ENCODE measurements at places on chromosomes 5 and 9. TPM values are rescaled to one million over a fixed set of nuclear protein-coding genes. Genes with fewer than 3 reads are reported as not detected.
A peak's percentile ranks its signal among the peaks of the same experiment; 100 is the strongest.

- no peak overlapping the region for H3K4me3 ChIP-seq
- H3K4me1 ChIP-seq: no peaks in the 10 kb centered on the region
Observed at GRCh38 chr5:21581508-21581907, 1271.6 kb downstream of the CDH12 start.

PTGES gene
- 3.7 TPM for polyA plus RNA-seq

- DNase-seq: no peak
- H3K27ac ChIP-seq: peak overlapping the region; percentile 93
- H3K27me3 ChIP-seq: no peaks in the 10 kb centered on the region
- peaks cover 92% of the 10 kb centered on the region for H3K4me1 ChIP-seq
Observed at GRCh38 chr5:140341591-140341990, 4.8 kb downstream of the HBEGF start.

GRCh38 chr5:74993743-74994142 is 58.6 kb downstream of the GCNT4 start:
- no peak overlapping the region for H3K4me3 ChIP-seq
- no peaks in the 10 kb centered on the region for H3K27me3 ChIP-seq
- DNase-seq: no peak
- no peak overlapping the region for H3K27ac ChIP-seq

DNA sequence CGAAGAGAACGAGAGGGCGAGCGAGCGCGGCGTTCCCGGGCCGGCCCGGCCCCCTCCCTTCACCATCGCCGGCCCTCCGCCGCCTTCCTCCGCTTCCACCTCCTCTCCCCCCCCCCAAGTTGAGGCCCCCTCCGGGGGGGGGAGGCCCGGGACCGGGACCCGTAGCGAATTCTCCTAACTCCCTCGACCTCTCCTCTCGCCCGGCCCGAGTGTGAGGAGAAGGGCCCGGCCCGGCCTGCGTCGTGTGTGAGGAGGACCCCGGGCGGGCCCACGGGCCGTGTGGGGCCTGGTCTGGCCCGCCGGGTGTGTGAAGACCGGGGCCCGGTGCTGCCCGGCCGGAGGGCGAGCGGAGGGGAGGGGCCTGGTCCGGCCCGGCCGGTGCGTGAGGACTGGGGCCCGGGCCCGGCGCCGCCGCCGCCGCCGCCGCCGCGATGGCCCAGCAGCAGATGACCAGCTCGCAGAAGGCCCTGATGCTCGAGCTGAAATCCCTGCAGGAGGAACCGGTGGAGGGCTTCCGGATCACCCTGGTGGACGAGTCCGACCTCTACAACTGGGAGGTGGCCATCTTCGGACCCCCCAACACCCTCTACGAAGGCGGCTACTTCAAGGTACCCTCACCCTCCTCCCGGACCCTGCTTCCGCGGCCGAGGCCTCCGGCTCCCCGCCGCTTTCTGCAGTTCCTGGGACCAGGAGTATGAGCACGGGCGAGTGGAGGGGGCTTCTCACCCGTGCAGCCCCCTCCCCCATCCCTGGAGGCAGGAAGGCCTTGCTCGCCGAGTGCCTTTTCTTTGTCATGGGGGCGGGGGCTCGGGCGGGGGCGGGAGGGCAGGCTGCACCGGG is 587 bp downstream of the UBE2R2 start:
- peak; percentile 49 for DNase-seq
- H3K4me3 ChIP-seq: peak overlapping the region; percentile 87
- peak overlapping the region; percentile 100 for H3K27ac ChIP-seq
- peaks cover 74% of the 10 kb centered on the region for H3K4me1 ChIP-seq
- H3K36me3 ChIP-seq: no peaks in the 10 kb centered on the region

DNA sequence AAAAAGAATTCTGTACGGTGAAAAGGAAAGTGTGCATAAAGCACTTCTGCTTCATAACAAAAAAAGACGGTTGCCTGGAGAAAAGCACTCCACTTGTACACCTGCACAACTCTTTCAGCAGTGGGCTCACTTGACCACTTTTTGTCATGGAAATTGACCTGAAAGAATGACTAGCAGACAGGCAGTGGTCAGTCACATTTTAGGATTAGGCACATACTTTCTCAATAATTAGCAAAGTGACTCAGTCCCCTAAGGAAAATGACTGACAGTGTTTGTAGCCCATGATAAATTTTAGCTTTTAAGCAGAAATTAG is 169.3 kb downstream of the FANCC start:
- no peak for DNase-seq
- H3K4me1 ChIP-seq: no peaks in the 10 kb centered on the region
- H3K27ac ChIP-seq: no peak overlapping the region
- no peaks in the 10 kb centered on the region for H3K27me3 ChIP-seq
- H3K4me3 ChIP-seq: no peak overlapping the region
- no peaks in the 10 kb centered on the region for H3K36me3 ChIP-seq

MEF2C gene
- polyA plus RNA-seq: 3.0 TPM

DNA sequence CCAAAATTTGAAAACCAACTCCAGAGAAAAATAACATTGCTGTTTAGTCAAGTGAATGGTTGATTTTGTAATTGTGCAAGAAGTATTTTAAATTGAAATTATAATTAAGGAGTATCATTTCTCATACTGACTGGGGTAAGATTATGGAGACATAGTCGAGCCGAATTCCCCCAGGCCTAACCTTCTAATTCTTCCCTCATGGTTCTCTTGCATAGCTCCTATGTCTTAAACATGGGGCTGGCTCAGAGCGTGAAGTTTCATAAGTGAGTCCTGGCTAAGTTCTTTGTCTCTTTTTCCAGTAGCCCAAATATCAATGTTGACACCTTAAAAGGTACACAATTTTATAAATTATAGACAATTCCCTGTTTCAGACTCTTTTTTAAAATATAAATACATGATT is 46.7 kb upstream of the ANXA1 start:
- no peak overlapping the region for H3K4me3 ChIP-seq
- no peaks in the 10 kb centered on the region for H3K36me3 ChIP-seq
- H3K27ac ChIP-seq: no peak overlapping the region

- H3K27me3 ChIP-seq: no peaks in the 10 kb centered on the region
- H3K27ac ChIP-seq: peak overlapping the region; percentile 98
- DNase-seq: peak; percentile 89
- H3K36me3 ChIP-seq: peaks cover 14% of the 10 kb centered on the region
- peak overlapping the region; percentile 78 for H3K4me3 ChIP-seq
- H3K4me1 ChIP-seq: peaks cover 42% of the 10 kb centered on the region
Observed at GRCh38 chr5:43065948-43066798, 26.1 kb upstream of the ANXA2R start.

DNA sequence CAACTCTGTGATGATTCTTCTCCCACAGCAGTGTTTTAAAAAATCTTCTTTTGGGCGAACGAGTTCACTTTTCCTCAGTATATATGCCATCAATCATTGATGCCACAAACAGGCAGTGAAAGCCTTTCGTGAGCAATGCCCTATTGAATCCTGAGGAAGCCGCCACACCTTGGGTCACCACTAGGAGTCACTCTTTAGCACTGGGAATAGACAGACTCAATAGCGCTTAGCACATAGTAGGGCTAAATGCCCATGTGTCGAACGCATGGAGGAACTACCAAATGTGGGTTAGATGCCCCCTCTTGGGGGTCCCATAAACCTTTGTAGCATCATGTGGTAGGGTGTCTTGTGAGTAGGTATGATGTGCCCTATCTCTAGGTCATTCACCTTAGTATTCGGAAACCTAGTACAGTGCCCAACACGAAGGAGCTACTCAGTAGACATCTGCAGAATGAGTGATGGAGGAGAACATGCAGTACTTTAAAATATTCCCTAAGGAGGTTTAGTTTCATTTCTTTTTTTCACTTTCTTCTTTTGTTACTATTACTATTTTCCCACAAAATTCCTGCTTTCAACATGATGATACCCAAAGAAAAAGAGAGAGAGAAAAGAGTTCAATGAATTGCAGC is 603.7 kb downstream of the BNC2 start:
- H3K4me3 ChIP-seq: peak overlapping the region; percentile 25
- no peak overlapping the region for H3K27ac ChIP-seq
- DNase-seq: no peak
- H3K27me3 ChIP-seq: no peaks in the 10 kb centered on the region

- DNase-seq: peak; percentile 27
- H3K27me3 ChIP-seq: no peaks in the 10 kb centered on the region
- no peak overlapping the region for H3K4me3 ChIP-seq
- H3K4me1 ChIP-seq: no peaks in the 10 kb centered on the region
- H3K27ac ChIP-seq: no peak overlapping the region
Observed at GRCh38 chr9:31119890-31120454, 1264.5 kb upstream of the ACO1 start.

GRCh38 chr9:5315187-5315923 is 10.8 kb upstream of the RLN2 start:
- no peak overlapping the region for H3K4me3 ChIP-seq
- H3K4me1 ChIP-seq: no peaks in the 10 kb centered on the region
- DNase-seq: no peak
- no peaks in the 10 kb centered on the region for H3K27me3 ChIP-seq

SMIM33 gene
- polyA plus RNA-seq: 0.13 TPM

NR5A1 gene
- polyA plus RNA-seq: 2.4 TPM

DNA sequence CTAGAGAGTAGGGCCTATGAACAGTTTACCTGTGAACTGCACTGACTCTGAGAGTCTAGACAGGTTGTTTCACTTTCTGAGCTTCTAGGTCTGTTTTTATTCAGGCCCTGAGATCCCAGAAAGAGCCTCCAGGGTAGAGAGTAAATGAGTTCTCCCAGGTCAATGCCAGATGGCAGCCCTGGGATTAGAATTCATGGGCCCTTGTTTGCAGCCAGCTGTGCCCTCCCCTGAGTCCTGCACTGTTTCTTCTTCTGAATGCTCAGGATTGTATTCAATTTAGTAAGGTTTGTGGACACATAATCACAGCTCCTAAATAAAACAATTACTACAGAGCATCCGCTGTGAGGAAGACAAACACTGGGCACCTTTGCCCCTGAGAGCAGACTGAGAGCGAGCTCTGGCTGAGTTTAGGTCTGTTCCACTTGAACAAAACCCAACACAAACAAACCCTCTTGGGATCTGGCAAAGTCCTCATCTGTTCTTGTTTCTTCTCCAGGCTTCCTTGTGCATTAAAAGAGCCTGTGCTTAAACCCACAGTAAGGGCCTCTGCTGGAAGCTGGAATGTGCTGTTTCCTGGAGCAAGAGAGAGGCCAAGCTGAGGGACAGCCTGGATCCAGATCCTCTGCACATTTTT is 29.9 kb downstream of the FAM219A start:
- no peak overlapping the region for H3K27ac ChIP-seq
- DNase-seq: peak; percentile 28
- no peaks in the 10 kb centered on the region for H3K36me3 ChIP-seq
- no peak overlapping the region for H3K4me3 ChIP-seq
- H3K27me3 ChIP-seq: no peaks in the 10 kb centered on the region

DNA sequence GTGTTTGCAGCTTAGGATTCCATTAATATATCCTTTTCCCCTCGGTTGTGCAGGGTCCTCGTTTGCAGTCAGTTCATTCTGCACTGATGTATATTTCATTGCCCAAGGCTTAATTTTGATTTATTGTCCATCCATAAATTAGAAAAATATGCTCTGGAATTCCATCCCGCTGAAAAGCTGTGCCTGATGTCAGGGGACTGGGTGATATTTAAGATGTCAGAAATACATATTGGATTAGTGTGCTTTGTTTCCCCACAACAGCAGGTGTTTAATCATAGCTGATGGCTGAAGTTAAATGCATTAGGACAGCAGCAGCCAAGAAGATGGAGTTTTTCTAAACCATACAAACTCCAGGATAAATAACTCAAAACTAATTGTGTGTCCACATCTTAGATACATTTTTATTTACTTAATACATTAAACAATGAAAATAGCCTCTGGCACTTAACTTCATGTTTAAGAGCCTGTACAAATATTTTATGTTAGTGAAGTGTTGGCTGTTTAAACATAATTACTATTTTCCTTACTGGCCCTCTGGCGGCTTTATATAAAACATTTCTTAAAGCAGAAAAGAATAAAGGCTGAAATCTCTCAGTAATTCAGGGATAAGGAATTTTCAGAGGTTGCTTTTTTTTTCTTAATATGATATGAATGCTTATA is 170.4 kb upstream of the TBCA start:
- H3K4me3 ChIP-seq: no peak overlapping the region
- no peak overlapping the region for H3K27ac ChIP-seq
- no peak for DNase-seq
- no peaks in the 10 kb centered on the region for H3K27me3 ChIP-seq

DNA sequence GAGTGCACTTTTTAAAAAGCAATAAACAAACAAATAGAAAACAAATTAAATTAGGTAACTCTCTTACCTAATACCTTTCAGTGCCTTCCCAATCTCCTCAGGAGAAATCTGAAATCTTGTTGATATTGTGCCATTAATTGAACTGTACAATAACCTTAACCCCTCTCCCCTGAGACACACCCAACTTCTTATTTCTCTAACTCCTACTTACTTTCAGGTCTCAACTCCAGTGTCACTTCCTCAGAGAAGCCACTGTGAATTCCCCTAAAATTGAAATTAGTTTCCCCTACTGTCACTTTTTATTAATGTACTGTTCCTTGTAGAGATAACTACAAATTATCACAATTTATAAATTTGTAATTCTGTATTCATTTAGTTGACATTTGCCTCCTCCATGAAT is 295.3 kb upstream of the TNC start:
- no peaks in the 10 kb centered on the region for H3K4me1 ChIP-seq
- H3K4me3 ChIP-seq: no peak overlapping the region
- H3K27me3 ChIP-seq: no peaks in the 10 kb centered on the region
- DNase-seq: no peak
- no peak overlapping the region for H3K27ac ChIP-seq
- no peaks in the 10 kb centered on the region for H3K36me3 ChIP-seq

BTNL8 gene
- polyA plus RNA-seq: 0.76 TPM

GRCh38 chr5:119943148-119943547 is 313.8 kb downstream of the FAM170A start:
- no peak overlapping the region for H3K27ac ChIP-seq
- H3K4me1 ChIP-seq: no peaks in the 10 kb centered on the region
- no peak for DNase-seq
- H3K27me3 ChIP-seq: no peaks in the 10 kb centered on the region
- no peak overlapping the region for H3K4me3 ChIP-seq
- H3K36me3 ChIP-seq: no peaks in the 10 kb centered on the region

GRCh38 chr9:35112257-35113020 is 3.2 kb downstream of the ATOSB start:
- no peaks in the 10 kb centered on the region for H3K27me3 ChIP-seq
- peaks cover 71% of the 10 kb centered on the region for H3K4me1 ChIP-seq
- DNase-seq: no peak
- H3K4me3 ChIP-seq: no peak overlapping the region
- H3K27ac ChIP-seq: peak overlapping the region; percentile 90

GRCh38 chr5:138602371-138603000 is 27.3 kb upstream of the HSPA9 start:
- no peaks in the 10 kb centered on the region for H3K36me3 ChIP-seq
- peak; percentile 41 for DNase-seq
- no peaks in the 10 kb centered on the region for H3K27me3 ChIP-seq
